ENCODE measurements at places on chromosomes 3 and 15.

GRCh38 chr15:39878406-39878785, 41.7 kb downstream of the GPR176 start:
- no peak for DNase-seq

DNA sequence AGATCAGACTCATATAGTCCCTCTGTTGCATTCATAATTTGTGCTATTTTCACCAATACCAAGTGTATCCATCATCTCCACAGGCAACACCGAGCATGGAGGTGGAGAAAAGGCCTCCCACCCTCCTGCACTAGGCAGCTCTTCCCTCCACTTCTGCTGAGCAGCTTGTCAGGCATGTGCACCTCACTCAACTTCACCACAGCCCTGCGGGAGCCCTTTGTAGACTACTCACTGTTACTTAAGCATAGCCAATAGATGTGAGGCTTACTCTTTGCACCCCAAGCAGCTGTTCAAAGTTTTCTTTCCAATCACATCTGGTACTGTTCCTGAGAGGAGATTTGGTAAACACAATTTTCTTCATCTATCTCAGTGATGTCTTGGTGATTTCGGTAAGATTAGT, 16.9 kb upstream of the GUCA1C start:
- DNase-seq: no peak

DNA sequence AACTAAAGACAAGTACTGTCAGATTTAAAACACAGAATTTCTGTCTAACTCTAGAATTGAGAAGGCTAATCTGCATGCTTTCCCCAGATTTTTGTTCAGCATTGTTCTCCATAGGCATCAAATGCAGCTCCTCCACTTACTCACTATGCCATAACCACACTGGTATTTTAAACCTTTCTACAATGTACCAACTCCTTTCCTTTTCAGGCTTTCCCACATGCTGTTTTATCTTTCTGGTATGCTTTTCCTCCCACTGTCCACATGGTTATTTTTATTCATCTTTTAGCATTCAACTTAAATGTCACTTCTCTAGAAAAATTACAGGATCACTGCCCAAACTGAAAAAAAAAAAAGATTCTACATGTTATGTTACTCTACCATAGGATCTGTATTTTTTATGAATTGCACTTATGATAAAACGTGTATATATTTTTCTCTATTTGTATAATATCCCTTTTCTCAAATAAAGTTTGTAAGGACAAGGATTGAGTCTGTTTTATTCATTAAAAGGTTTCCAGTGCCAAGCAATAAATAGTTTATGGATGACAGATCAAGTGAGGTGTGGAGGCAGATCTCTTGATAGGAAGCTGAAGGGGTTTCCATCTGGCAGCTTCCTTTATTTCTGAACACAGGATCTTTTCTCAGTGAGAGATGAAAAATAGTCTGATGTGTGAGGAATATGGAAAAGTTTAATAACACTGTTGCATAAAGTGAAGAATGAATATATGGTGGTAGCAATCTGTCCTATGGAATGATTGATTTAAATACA, 1064.5 kb downstream of the ZPLD1 start:
- no peak for DNase-seq

- no peak for DNase-seq
Measured at GRCh38 chr15:23472678-23473077, 25.6 kb upstream of the GOLGA6L2 start.

DNA sequence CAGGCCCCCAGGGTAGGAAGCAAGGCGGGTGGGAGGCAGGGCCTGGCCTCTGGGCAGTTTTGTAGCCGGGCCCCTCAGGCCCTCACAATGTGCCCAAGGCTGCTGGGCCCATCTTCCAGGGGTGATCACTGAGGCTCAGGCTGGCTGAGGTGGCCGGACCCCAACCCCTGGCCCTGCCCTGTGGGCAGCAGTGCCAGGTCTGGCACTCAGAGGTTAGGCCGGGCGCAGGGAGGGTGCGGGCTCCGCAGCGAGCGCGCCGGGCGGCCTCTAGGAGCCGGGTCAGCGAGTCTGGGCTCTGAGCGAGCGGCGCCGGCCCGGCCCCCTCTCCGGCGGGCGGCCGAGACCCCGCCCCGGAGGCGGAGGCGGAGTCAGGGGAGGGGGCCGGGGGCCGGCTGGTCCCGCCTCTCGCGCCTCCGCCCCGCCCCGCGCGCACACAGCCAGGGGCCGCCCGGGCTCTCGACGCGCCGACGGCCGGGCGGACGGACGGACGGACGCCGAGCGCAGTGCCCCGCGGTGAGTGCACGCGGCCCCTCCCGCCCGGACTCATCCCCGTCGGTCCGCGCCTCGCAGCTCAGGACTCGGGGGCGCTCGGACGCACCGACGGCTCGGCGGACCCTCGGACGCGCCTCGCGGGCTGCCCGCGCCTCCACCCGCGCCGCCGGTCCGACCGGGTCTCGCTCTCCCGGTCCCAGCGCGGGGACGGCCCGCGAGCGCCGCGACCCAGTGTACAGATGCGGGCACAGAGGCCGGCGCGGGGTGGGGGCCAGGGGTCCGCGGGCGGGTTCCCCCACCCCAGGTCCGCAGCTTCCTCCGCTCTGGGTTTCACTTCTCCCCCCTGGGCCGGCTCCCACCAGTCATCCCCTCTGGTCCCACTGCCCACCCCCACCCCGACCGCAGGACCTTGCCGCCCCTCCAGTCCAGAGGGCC, at the start of gene FBLN2:
Gene FBLN2 (plus strand): TSS at position 430 of the 927 bp plus-strand sequence. CDS start 21,231 bp downstream, outside the sequence.
- no peak for DNase-seq

DNA sequence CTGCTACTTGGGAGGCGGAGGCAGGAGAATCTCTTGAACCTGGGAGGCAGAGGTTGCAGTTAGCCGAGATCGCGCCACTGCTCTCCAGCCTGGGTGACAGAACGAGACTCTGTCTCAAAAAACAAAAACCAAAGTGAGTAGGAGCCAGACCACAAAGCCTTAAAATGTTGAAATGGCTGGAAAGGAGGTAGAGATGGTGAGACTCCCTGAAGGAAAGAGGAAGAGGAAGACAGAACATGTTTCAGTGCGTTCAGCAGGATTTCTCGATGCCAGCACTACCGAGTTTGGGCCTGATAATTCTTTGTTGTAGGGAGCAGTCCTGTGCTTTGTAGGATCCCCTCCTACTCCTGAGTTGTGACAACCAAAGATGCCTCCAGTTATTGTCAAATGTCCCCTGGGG, 189.9 kb downstream of the AKAP13 start:
- DNase-seq: peak; percentile 42

- DNase-seq: no peak
Measured at GRCh38 chr3:62876064-62876463, 848 bp upstream of the CADPS start.

GRCh38 chr3:33363113-33363800, 76.9 kb downstream of the UBP1 start:
- no peak for DNase-seq

- no peak for DNase-seq
Measured at GRCh38 chr3:118736107-118736506, 298.5 kb downstream of the IGSF11 start.

DNA sequence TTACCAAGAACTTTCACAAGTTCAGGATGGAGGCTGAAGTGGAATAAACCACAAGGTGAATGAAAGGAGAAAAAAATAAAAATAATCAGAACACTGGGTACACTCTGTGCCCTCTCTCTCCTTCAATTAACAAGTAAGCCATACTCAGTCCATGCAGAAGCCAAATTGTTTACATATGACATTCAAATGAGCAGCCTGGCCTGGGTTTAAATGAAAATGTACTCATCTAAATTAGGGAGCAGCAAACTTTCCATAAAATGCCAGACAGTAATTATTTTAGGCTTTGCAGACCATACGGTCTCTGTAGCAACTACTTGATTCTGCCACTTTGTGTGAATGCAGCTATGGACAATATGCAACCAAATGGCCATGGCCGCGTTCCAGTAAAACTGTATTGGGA, 376.6 kb downstream of the MAGI1 start:
- no peak for DNase-seq

GRCh38 chr15:70088455-70088854, 9.3 kb downstream of the TLE3 start:
- DNase-seq: no peak

- no peak for DNase-seq
Measured at GRCh38 chr3:77328690-77329089, 288.8 kb downstream of the ROBO2 start.

- DNase-seq: no peak
Measured at GRCh38 chr3:175861916-175862315, 1002.8 kb downstream of the NAALADL2 start.

DNA sequence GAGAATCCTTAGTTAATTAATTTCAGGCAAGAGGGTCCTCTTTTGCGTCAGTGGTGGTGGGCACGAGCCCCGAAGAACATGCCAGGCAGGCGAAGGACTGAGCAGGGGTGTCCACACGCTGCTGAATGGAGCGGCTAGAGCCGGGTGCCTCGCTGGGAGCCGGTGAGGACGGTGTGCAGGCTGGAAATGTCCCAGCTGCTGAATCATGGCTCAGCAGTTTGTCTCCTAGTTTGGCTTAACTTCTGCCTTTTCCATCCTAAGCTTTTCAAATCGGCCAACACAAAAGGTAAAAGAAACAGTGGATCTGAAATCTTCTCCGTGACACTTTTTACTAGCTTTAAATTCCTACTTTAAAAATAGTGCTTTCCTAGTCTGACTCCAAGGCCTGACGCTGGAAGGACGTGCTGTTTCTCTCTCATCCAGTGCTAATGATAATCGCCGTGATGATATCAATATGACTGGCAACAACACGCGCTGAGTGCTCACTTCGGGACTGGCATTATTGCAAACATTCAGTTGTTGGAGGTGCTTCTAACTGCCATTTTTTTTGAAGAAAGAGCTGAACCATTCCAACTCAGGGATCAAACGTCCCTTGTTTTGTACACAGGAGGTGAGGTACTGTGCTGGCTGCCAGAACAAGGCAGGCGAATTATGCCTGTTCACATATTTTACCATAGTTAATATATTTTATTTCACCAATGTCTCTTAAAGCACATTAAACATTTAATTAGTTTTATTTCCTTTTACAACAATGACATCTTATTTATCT, 19.8 kb downstream of the PCSK6 start:
- DNase-seq: no peak

DNA sequence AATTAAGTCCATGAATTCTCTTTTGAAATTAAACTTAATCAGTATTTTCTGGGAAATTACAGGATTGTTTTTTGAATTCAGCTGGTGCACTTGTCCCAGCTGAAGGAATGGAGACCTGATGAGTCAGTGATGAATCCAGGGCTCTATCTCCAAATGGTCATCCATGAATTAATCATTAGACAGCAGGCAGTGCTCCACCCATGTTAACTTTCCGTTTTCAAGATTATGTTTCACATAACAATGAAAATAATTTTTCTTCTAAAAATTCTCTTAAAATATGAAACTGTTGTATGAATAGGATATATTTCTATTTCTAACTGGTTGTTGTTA, 13.9 kb upstream of the PAQR9 start:
- no peak for DNase-seq

DNA sequence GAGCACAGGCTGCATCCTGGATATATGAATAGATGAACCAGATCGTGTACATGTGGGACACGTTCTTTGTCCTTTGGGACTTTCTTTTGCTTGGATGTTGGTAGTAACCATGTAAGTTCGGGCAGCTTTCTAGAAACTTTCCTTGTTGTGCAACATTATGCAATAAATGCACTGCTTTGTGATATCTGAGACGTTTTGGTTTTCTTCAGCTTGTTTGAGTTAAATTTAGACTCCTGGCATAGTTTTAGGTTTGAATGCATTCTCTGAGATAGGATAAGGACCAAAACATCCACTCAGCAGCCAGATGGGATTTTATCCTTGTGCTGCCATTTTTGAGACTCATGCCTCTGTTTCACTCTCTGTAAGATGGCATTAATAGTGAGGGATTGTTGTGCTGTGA, 158.9 kb downstream of the IGF1R start:
- DNase-seq: no peak

DNA sequence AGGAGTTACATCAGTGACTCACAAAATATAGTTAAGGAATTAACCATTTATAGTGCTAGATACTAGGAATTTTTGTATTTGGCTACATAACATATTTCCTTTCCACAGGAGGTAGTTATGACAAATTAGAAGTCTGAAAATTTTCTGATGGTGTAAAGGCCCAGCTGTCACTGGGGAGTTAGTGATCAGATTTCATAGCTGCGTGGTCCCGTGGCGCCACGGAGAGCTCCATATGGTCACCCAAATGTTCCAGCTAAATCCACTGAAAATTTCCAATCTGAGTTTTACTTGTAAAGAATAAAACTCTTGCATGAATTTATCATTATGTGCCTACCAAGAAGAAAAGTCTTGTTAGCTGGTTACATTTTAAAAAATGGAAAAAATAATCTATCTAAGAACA, 368.9 kb upstream of the PLSCR5 start:
- DNase-seq: no peak

DNA sequence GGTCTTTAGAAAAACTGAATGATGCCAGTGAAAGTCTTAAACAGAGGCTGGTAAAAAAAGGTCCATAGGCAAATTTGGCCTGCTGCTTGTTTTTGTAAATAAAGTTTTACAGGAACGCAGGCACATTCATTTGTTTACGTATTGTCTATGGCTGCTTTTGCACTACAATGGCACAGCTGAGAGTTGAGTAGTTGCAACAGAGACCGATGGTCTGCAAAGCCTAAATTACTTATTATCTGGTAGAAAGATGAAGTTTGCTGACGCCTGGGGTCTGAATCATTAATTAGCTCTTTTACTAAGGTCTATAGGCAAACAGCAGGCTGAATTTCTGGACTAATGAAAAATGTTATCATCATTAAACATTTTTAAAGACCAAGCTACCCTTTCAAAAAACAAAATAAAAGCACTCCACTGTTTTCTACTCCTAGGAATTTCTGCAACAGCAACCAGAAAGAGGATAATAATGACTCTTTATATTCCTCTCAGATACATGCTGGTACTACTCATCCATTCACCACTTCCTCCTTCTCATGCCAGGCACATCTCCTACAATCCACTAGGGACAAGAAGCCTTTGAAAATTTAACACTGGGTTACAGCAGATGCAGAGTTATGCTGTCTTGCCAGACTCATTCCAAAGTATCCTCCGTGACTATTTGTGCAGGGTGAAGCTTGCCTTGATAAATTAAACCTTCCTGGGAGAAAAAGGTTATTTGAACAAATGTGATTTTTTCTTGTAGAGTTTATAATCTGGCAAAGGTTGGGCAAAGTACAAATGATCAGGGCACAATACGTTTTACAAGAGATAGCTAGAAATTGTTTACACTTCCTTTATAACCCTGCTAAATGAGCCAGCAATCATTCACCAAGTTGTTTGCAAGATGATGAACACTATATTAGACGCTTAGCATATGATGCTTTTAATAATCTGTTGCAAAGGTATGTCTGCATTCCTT, 6.0 kb downstream of the GATM start:
- no peak for DNase-seq

DNA sequence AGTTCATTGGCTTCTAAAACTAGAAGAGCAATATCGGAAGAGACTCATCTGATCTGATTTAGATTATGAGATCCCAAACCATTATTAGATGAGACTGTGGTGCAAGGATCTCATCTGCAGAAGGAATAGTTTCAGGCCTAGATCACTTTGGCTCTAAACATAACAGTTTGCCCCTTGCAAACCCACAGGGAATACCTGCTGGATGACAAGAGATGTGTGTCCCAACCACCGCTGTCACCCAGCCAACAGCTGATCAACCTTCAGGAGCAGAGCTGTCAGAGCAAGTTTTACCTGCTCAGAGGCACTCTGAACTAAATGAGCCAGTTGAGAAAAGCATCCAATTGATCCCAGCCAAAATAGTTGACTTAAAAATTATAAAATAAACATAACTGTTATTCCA, 64.0 kb upstream of the ST3GAL6 start:
- DNase-seq: no peak
